Gastroesophageal sphincter (tissue), 4 donors: ENCODE measurements at places on chromosomes 13 and 19. TPM values are rescaled to one million over a fixed set of nuclear protein-coding genes. Genes with fewer than 3 reads are reported as not detected.

- no peak for ATAC-seq
Measured at GRCh38 chr13:74476788-74477187, 342.6 kb upstream of the KLF12 start.

FCER2 gene
- not detected for total RNA-seq

- no peak for ATAC-seq
Measured at GRCh38 chr13:52010890-52011631, at the start of gene ATP7B. Gene ATP7B, minus strand, starts transcription at chr13:52011450. Its CDS starts 113 bp downstream, at chr13:52011337.

DNA sequence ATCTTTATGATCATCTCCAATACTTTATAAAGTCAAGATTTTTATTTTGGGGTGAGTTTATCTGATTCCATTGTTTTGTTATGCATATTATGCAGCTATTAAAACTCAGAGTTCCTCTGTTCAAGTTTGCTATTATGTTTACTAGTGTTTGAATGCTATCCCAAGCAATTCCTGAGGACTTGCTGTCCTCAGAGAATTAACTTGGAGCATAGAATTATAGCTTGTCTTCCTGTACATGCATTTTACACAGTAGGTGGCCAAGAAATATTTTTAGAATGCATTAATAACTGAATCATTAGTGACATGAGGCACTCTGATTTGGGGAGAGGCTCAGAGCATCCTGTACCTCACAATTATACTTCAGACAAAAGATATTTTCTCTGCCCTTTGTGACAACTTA is 195.6 kb upstream of the MIR17HG start:
- ATAC-seq = no peak

KLHL1 gene
- not detected for total RNA-seq
